ENCODE measurements at places on chromosomes 1 and 21.

- no peak for DNase-seq
Measured at GRCh38 chr1:201299968-201300367, 16.7 kb downstream of the PKP1 start.

- DNase-seq, result no peak
Measured at GRCh38 chr1:235292790-235293189, 35.2 kb downstream of the ARID4B start.

DNA sequence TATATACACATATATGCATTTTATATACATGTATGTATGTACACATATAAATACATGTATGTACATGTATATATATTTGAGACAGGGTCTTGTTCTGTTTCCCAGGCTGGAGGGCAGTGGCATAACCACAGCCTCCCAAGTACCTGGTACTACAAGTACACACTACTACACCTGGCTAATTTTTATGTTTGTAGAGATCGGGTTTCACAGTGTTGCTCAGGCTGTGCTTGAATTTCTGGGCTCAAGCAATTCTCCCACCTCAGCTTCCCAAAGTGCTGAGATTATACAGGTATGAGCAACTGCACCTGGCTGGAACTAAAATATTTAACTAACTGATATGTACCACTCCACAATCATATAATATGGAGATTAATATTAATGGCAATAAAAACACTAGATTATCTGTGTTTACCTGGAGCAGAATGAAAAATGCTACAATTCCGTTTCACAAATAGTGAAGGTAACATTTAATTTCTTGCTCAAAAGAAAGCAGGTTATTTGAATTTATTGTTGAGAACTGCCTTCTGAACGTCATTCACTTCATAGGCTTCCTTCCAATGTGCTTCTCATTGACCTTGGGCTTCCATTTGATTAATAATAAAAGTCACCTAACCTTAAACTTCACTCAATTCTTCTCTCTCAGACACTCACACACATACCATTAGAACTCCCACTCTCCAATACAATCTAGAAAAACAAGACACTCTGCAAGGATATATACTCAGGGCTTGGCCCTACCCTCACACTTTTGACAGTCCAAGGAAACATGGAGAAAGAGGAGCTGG is 57.0 kb downstream of the PTGER3 start:
- no peak for DNase-seq

DNA sequence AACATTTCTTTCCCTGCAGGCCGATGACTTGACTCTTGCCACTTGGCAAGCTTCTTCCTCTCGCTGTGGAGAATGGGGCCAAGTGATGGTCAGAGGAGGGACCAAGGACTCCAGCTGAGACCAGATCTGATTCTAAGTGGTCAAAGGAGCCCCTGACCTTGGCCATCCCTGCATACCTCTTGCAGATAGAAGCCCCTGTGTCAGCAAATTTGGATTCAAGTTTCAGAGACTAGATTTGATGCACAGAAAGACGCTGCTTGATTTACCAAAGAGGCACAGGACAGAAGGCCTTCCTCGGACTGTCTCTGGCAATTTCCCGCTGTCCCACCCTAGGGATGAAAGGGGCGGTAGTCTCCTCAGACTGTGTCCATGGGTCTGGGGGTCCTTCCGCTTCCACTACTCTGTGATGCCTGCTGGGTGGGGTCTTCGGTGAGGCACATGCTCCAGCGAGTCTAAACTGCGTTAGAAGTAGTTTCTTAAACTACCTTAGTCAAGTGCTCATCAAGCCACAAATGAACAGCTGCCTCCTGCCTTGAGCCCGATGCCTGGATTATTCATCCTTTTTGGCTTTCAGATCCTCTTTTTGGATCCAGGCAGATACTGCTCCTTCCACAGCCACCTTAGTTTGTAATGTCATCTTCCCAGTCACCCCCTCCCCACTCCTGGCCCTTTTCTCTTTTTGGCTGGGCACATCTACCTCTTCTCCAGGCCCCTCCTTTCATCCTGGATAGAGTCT is 31.8 kb upstream of the RBM15 start:
- DNase-seq, result no peak

DNA sequence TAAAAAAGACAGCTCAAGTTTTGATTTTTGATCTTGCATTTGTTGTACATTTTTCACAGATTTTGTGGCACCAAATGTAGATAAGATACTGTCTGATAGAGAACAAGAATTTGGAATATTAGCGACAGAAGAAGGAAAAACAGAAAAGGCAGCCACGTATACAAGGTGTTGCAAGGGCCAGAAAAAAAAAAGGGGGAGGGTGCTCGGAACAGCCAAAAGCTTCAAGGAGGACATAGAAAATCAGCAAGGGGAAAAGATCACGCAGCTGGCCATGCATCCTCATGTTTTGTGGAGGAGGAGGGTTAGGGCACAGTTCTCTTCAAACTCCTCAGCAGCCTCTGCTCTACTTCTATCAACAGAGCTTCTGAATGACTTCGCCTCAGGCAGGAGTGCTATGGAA is 80.7 kb upstream of the MROH9 start:
- no peak for DNase-seq

All from stimulated activated CD8-positive, alpha-beta memory T cell treated with anti-CD3 and anti-CD28 coated beads, Interleukin-7, amount 100 ng/mL, for 24 hours (primary cell).